ENCODE measurements at places on chromosomes 2 and 18.

DNA sequence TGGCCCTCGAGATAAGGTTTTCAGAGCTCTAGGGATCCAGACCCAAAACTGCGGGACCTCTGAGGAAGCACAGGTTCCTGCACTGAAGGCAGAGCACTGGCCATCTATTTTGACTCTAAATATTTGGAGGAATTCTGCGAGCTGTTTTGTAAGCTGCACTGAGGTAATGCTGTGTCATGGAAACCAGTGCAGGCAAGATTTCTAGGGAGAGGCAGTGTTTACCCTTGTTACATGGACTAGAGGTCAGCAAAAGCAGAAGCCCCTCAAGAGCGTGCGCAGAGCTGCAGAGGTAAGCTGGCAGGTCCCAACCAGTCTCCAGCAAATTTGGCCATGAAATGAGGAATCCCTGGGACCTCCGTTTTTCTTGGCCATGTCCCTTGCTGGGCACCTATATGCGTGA lies 137.3 kb downstream of the RNF152 start:
- DNase-seq, result no peak

- no peak for DNase-seq
These were observed 81.3 kb downstream of the VSNL1 start for GRCh38 chr2:17621781-17622180.

- DNase-seq, result no peak
These were observed 221.4 kb upstream of the FBXO11 start for GRCh38 chr2:48127612-48128191.

DNA sequence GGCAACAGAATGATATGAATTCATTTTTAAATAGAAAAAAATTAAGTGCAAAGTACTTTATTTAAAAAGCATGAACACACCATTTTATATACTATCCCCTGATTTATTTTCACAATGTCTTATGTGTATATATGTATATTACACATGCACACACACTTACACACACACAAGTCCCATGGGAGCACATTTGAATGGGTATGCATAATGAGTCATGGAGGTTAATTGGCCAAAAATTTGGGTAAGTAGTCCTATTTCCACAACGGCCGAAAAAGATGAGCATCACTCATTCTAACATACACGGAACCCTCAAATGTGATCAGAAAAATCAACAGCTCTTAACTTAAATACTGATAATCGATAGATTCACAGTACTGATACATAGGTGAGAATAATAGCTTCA lies 97.4 kb upstream of the NABP1 start:
- DNase-seq, result no peak

GRCh38 chr2:58939388-58939787 lies 698.3 kb upstream of the FANCL start:
- DNase-seq, result no peak

Data from activated T-helper 1 cell treated with Interleukin-2 at 50 U/mL for 16 hours (primary cell).